ENCODE measurements at places on chromosomes 6 and 20.

GRCh38 chr6:147839708-147840610 lies 331.5 kb downstream of the SAMD5 start:
- no peak for DNase-seq

GRCh38 chr6:136113736-136114173 lies 136.4 kb downstream of the MTFR2 start:
- DNase-seq: peak; percentile 88

DNA sequence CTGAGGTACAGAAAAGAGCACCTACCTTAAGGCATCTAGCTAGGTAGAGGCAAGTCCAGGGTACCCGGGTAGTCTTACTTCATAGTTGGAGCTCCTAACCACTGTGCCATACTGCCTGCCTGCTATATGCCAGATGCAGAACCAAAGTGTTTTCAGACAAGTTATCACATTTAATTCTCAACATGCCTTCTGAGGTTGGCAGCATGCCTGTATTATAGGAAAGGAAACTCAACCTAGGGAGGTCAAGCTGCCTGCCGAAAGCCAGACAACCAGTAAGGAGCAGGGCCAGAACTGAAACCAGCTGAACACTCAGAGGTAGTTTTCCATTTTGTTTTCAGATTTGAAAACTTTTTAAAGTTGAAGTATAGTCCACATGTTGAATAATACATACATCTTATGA lies 5.4 kb downstream of the CTNNBL1 start:
- DNase-seq: no peak

- DNase-seq: no peak
Measured at GRCh38 chr6:15020119-15020770, 225.6 kb upstream of the JARID2 start.

DNA sequence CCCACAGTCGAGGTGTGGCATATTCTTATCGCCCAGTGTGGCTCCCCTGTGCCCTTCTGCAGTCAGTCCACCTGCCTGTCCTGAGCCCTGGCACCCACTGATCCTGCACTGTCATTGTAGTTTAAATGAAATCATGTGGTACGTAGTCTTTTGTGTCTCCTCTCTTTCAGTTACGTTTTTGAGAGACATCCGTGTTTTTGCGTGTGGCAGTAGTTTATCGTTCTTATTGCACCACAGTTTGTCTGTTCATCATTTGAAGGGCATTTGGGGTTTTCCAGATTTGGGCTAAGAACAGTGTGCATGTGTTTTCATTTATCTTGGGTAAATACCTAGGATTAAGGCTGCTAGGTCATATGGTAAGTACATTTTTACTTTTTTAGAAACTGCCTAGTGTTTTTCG lies 49.3 kb downstream of the SPATA2 start:
- DNase-seq: no peak

DNA sequence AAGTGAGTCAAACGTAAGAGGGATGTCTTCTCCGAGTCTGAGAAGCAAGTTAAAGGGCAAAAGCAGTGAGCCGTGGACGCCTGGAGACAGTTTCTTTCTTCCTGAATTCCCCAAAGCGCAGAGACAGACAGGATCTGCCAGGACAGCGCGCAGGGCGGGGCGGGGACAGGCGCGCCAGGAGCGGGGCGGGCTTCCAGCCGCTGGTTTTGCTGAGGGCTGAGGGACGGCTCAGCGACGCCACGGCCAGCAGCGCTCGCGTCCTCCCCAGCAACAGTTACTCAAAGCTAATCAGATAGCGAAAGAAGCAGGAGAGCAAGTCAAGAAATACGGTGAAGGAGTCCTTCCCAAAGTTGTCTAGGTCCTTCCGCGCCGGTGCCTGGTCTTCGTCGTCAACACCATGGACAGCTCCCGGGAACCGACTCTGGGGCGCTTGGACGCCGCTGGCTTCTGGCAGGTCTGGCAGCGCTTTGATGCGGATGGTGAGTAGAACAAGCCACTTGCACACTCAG lies at the start of gene SCGN:
Gene SCGN (plus strand): TSS at position 209 of the 509 bp plus-strand sequence. CDS start 189 bp downstream, at position 398.
- DNase-seq: peak; percentile 41

GRCh38 chr20:19750101-19750606 lies 7.9 kb upstream of the RIN2 start:
- no peak for DNase-seq

- DNase-seq: no peak
Measured at GRCh38 chr20:37218441-37218840, 39.1 kb upstream of the MROH8 start.

DNA sequence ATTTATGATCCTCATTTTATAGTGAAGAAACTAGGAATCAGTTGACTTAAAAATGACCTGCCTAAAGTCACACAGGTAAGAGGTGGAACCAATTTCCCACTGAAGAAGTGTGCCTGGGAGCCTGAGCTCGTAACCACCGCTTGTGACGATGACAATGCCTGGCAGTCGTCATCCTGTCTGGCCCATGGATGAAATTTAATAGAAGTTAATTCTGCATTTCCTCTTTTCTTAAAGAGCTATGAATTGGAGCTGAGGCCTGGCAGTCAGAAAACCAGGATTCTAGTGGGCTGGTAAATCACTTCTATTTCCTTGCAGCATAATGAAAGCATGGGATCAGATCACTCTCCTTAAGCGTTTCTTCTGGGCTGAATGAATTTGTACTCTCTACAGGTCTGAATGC lies 200.0 kb upstream of the SGK1 start:
- DNase-seq: no peak

- no peak for DNase-seq
Measured at GRCh38 chr20:32227744-32228688, 20.3 kb downstream of the POFUT1 start.

DNA sequence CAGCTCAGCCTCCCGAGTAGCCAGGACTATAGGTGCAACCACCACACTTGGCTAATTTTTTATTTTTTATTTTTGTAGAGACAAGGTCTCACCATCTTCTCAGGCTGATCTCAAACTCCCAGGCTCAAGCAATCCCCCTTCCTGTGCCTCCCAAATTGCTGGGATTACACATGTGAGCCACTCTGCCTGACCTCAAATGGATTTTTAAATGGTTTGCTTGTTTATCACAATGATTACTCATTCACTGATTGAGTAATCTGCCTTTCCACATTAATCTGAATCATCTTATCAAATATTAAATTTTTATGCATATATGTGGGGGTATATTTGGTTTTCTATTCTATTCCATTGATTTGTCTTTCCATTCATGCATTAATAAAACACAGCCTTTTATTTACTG lies 9.4 kb upstream of the KHDC1L start:
- peak; percentile 72 for DNase-seq

DNA sequence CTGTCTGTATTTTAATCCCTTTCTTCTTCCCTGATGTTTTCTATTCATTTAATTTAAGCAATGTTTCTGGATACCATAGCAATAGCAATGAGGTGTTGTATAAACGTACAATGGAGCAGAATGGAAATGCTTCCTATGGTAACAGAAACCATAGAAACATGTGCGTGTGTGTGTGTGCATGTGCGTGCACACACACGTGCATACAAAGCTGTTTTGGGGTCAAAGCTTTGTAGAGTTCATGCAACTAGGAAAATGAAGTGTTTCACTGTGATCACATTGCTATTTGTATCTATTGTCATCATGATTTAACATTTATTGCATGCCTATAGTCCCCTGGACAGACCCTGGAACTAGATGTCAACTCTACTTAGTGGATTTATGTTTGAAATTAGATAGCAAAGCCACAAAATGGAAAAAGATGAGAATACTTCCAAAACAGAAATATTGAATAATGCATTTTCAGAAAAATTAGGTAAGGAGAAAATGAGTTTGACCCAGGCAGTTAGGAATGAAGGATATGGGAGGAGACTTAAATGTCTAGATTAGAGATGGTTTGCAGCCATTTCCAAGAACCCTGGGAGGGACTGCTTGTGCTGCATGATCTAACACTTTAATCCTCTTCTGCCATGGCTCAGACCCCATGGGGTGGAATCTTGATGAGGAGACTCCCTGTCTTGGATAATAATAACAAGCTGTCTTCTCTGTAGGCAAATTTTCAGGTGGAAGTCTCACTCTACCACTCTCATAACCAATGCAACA lies 124.4 kb downstream of the TRMT11 start:
- no peak for DNase-seq

DNA sequence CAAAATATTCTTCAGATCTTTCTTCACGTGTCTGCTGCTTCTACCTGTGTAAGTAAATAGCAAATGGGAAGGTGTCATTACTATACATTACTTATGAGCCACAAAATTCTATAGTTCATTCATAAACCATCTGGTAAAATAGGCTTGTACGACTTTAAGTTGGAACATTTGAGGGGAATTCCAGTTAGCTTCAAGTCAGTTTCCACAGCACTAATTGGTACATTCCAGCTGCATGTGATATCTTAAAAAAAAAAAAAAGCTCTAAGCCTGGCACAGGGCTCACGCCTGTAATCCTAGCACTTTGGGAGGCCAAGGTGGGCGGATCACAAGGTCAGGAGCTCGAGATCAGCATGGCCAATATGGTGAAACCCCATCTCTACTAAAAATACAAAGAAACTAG lies 23.1 kb upstream of the TFAP2B start:
- no peak for DNase-seq

GRCh38 chr6:110201151-110201884 lies 21.1 kb downstream of the CDC40 start:
- no peak for DNase-seq

- peak; percentile 65 for DNase-seq
Measured at GRCh38 chr6:146892613-146893401, 294.0 kb downstream of the ADGB start.

GRCh38 chr6:41392246-41392645 lies 56.8 kb downstream of the NCR2 start:
- no peak for DNase-seq

GRCh38 chr6:128632131-128632530 lies 111.7 kb upstream of the PTPRK start:
- DNase-seq: no peak

DNA sequence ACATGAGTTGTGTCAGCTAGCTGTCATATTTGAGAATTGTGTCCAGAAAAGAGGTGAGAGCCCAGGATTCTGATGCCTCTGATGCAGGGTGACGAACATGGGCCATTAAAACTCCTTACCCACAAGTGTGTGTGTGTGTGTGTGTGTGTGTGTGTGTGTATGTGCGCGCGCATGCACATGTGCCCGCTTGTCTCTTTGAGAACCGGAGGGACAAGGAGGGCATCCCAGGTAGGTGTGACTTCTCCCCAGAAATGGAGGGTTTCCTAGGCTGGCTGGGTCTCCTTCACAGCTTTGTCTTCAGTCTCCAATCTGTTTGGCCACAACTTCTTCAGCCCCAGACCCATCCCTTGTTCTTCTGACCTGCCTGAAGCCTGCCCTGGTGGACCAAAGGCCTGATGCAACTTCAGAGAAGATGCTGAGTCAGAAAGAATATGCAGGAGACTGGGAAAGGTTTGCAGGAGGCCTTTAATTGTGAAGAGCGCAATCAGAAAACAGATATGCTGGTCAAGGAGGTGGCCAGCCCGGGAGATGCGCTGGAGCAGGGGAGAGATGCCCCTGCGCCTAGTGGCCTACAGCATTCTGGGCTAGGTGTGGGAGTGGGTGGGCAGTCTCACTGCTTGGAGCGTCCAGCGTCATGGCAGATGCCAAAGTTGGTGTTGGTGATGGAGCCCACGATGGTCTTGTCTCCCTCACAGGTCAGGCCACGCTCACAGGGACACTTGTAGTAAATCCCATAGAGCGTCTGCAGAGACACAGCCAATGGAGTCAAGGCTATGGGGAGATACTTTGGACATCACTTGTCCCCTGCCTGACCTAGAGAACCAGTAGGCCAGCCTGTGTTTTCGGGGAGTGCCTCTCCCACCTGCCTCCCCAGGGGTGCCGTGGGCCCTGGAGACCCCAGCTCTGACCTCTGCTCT lies 2.3 kb downstream of the CLPS start:
- DNase-seq: no peak

- no peak for DNase-seq
Measured at GRCh38 chr6:20223141-20223540, 10.9 kb upstream of the MBOAT1 start.

DNA sequence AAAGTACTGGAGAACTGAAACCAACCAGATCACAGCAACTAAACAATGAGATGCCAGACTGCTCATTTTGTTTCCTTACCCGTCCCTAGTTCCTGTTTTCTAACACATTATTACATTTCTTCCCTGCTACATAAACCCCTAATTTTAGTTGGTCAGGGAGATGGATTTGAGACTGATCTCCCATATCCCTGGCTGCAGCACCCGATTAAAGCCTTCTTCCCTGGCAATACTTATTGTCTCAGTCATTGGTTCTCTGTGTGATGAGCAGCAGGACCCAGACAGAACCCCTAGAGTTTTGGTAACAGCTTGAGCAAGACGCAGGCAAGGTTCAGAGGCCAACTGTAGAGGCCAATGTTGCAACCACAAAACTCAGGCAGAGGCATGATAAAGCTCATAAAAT lies 28.3 kb upstream of the HACE1 start:
- DNase-seq: no peak

GRCh38 chr20:23513164-23513563 lies 22.2 kb downstream of the CST8 start:
- DNase-seq: no peak
